ENCODE measurements at places on chromosomes 2 and 18.

- DNase-seq: no peak
Observed at GRCh38 chr2:100880730-100881129, 60.8 kb downstream of the NPAS2 start.

- no peak for DNase-seq
Observed at GRCh38 chr2:42792087-42792582, 248 bp downstream of the HAAO start.

DNA sequence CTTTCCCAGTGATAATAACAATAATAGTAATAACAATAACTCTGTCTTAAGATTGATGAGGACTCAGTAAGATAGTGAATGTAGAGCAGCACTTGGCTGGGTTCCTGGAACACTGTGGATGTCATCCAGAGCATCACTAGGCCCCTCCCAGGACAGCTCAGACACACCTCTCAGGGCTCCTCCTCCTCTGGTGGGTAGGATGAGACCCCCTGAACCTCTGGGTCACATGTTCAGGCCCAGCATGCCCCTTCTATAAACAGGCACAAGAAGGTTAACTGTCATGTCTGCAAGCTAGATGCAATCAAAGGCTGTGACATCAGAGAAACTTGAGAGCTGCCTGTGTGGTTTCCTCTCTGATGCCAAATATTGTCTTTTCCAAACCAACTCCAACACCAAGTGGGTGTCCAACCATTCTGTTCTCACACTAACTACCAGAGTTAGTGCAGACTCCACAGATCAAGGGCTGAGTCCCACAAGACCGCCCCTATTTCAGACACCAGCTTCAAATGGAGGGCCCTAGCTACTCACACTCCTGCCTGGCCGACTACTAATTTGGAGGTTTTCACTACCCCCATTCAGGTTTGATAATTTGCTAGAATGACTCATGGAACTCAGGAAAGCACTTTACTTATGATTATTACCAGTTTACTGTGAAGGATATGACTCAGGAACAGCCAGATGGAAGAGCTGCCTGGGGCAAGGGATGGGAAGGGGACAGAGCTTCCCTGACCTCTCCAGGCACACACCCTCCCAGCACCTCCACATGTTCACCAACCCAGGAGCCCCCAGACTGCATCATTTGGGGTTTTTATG is 46.4 kb upstream of the BZW1 start:
- no peak for DNase-seq

DNA sequence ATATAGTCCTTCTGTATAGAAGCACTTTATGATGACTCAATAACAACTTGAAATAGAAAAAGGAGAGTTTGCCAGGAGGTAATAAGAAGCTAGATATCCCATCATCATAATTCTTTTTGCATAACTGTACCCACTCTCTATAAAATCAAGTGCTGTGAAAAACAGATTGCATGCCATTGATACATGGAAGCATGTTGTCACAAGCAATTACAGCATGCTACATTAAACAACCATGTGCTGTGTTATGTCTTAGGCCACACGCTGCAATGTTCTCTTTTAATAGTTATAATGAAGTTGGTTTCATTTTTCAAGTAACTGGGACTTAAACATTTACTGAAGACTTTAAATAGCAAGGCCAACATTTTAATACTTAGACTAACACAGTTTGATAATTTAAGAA is 264.2 kb downstream of the RPRM start:
- DNase-seq: no peak

Measured in erythroblast (primary cell).